Progenitor cell of endocrine pancreas (in vitro differentiated cells): ENCODE measurements at places on chromosomes 2 and 18.

DNA sequence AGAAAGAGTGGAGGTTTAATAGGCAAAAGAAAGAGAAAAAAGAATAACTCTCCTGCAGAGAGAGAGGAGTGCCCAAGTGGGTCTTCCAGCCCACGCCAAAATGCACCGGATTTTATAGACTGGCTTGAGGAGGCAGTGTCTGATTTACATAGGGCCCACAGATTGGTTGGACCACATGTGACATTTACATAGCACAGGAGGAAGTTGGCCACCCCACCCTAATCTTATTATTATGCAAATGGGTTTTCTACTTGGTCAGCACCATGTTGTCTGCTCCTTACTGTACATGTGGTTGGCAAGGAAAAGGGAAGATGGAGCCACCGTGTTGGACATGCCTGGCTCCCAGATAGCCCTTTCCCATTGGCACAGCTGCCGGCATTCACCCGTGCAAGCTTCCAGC is 56.8 kb downstream of the SP110 start:
- DNase-seq: no peak

- DNase-seq: no peak
Observed at GRCh38 chr2:49490710-49491109, 336.4 kb upstream of the FSHR start.

GRCh38 chr2:120293096-120294007 is 40.7 kb downstream of the RALB start:
- DNase-seq: no peak

DNA sequence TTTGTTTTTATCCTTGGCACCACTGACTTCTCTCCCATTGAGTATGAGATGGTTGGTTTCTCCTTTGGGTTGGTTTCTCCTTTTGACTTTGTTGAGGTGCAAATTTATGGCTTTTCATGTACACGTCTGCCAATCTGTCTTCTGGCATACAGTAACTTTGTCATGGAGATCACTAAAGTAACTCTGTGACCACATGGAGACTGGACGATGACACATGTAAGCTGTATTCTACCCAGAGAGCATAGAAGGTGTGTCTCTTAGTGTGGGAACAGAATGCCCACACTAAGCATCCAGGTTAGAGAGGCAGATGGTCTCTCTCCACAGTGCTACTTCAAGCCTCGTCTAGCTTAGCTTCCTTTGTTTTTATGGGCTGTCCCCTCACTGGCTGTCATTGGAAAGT is 897.5 kb downstream of the SUCLG1 start:
- no peak for DNase-seq

DNA sequence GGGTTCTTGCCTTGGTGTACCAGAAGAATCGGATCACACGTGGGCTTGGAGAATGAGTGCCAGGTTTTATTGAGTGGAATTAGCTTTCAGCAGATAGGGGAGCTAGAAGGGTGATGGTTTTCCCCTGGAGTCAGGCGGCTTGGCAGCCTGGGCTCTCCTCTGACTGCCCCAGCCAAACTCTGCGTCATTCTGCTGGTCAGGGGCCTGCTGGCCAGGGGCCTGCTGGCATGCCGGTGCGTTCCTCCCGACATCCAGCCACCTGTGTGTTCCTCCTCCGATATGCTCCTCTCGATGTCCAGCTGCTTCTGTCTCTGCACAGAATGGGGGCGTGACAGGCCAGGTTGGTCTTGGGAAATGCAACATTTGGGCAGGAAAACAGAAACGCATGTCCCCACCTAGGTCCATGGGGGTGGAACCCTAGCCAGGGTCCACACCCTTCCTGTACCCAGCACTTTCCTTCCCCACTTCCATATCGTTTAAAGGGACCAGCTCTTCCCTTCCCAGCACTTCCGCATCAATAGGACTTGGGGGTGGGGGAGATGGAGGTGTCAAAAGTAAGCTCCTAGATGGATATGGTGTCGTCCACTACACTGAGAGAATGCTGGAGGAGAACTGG is 85.3 kb downstream of the VWA3B start:
- no peak for DNase-seq

DNA sequence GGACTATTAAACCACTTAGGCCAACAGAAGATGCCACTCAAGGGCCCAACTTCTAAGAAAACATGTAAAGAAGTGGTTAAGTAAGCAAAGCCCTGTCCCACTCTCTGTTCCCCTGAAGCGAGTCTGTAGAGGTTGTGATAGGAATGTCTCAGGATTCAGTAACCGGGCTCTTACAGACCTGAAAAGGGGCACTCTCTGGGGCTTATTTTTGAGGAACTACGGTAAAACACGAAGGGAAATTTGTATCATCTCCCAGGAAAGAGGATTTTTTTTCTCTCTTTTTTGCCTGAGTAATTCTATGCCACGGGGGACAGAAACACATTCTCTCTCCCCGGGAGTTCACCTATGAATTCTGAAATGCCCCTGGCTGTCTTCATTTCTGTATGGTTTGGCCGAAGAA is 77.4 kb downstream of the VIT start:
- no peak for DNase-seq

GRCh38 chr18:54878159-54878622 is 49.9 kb downstream of the RAB27B start:
- no peak for DNase-seq

GRCh38 chr2:132549935-132550670 is 119.9 kb downstream of the LYPD1 start:
- no peak for DNase-seq

GRCh38 chr2:202726070-202726469 is 91.3 kb downstream of the FAM117B start:
- no peak for DNase-seq

GRCh38 chr2:134300585-134300984 is 46.7 kb downstream of the MGAT5 start:
- DNase-seq: no peak

DNA sequence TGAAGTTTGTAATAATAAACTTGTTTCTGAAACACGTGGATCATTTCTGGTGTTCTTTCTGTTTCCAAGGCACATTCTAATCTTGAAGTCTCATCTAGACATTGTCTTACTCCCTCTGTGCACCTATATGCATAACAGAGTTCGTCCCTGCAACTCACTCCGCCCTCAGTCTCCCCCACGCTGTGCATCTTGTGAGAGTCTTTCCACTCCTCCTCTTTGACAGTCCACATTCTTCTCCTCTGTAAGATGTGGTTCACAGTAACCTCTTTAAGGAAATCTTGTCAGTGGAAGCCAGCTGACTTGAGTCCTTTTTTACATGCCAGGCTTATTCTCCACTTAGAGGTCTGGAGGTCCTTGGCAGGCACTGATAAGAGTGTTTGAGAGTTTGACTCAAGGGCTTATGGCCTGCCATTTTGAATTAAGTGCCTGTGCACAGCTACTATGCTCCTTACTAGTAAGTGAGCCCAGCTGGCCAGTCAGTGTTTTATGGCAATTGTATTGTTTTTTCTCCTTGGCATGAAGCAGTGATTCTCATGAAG is 108.9 kb upstream of the IL1R2 start:
- DNase-seq: no peak

DNA sequence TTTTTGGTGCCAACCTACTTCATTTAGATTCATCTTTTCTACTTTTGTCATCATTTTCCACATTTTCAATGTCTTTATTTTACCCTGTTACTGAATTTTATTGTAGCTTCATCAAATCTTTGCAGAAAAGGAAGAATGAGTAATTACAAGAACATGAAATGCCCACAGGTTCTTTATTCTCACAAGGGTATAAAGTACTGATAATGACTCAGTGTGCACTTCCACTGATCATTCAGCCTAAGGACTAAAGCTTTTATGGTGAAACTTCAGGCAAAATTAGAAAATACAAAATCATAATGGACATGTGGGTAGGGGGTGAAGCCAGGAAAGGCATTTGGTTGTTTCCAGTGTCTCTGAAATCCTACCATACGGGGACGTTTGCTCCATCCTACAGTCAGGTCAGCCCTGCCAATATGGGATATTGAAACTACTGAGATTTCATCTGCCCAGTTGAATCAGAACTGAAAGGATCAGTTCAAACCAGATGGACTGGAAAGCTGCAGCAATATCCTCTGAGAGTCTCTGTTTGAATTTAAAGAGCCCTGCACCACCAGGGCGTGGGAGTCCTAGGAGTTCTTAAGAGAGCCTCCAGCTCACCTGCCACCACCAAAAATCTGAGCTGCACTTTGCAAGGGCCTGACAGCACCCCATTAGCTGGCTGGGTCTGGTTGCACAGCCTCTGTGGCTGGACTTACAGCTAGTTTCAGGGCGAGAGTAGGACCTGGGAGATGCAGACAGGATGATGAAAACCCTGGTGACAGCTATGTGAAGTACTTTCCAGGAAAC is 390.4 kb downstream of the CMPK2 start:
- no peak for DNase-seq

- DNase-seq: no peak
Observed at GRCh38 chr18:79518028-79518682, 122.4 kb downstream of the NFATC1 start.

GRCh38 chr2:239853121-239853520 is 172.0 kb downstream of the NDUFA10 start:
- no peak for DNase-seq

GRCh38 chr2:66576561-66577320 is 141.8 kb downstream of the MEIS1 start:
- peak; percentile 24 for DNase-seq

- DNase-seq: no peak
Observed at GRCh38 chr2:204282525-204282924, 262.8 kb upstream of the PARD3B start.

GRCh38 chr2:125684932-125685331 is 971.0 kb upstream of the GYPC start:
- no peak for DNase-seq

- DNase-seq: no peak
Observed at GRCh38 chr2:130370490-130370889, 14.6 kb downstream of the PTPN18 start.

DNA sequence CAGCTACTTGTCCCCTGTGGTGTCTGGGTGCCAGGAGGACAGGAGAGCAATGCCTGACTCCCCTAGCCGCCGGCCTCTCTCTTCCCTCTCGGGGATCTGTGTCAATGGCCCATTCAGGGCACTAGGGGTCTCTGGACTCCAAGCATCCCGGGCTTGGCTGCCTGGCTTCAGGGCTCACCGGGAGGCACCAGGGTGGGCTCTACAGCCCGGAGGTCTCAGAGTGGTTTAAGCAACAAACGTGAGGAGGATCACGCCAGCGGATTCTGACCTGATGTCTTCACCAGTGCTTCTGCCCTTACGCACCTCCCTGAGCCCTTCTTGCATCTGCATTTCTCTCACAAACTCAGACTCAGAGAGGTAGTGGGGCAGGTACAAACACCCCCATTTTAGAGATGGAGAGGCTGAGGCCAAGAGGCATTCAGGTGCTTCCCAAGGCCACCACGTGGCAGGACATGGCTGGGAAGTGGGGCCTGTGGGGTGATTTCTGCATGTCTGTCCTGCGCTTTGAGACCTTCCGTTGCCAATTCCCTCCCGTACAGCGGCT is 243.0 kb downstream of the CELF4 start:
- DNase-seq: no peak

DNA sequence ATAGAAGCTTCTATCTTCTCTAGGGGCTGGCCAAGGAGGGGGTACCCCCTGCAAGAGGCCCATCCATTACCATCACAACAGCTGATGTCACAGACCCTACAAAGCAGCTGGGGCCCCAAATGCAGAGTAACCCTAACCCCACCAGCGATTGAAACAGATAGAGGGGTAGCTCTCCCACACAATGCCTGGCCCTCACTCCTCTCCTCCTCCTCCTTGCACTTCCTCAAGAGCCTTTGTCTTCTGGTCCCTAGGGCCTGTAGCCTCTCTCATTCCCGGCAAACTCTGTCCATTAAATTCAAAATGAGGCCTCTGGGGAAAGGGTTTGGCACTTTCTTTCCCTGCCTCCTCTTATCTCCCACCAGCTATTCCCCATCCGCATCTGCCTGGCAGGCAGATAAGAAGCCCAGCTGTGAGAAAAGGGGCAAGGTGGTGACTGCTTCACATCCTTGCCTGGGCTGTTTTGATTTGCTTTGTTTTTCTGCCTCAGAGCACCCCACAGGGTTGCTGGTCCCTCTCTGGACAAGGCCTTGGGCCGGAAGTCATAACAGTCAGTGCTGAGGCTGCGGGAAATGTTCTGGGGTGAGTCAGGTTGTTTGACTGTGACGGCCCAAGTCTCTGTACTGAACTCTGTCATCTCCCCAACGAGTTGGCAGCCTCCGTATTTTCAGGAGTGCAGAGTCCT is 26.1 kb upstream of the CYP26B1 start:
- DNase-seq: no peak

- no peak for DNase-seq
Observed at GRCh38 chr2:51304311-51304710, 272.4 kb upstream of the NRXN1 start.

DNA sequence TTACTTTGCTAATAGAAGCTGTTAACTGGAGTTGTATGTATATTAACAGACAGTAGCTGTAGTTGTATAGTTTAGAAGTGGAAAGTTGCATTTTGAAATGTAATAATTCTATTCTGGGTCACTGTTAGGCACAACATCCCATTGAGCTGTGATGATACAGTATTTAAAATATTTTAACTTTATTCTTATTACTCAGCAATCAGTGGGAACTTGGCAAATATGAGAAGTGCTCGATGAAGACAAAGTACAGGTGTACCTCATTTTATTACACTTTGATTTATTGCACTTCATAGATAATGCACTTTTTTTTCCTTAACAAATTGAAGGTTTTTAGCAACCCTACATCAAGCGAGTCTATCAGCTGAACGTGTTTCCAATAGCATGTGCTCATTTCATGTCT is 8.6 kb downstream of the DNAJC10 start:
- DNase-seq: no peak

DNA sequence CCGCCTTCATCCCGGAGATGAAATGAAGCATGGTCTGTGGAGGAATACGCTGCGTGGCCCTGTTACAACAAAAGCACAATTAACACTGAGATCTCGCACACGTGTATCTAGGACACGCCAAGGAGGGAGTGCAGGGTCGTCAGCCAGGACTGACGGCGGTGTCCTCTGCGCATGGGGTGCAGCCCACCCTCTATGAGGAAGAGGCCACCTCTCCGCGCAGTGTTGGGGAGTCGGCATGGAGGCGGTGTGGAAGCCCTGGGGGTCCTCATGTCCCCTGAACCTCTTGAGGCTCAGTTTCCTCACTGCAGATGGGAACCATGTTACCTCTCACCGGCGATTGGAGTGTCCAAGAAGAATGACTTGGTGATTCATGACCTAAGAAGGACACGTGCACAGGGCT is 86.0 kb upstream of the ZNF236 start:
- no peak for DNase-seq

- DNase-seq: no peak
Observed at GRCh38 chr2:888211-888801, 62.3 kb upstream of the SNTG2 start.

GRCh38 chr18:35441857-35442595 is 55.7 kb downstream of the INO80C start:
- DNase-seq: no peak
